K562 (cell line): ENCODE measurements at places on chromosomes 5 and 9. TPM values are rescaled to one million over a fixed set of nuclear protein-coding genes. Genes with fewer than 3 reads are reported as not detected.

DNA sequence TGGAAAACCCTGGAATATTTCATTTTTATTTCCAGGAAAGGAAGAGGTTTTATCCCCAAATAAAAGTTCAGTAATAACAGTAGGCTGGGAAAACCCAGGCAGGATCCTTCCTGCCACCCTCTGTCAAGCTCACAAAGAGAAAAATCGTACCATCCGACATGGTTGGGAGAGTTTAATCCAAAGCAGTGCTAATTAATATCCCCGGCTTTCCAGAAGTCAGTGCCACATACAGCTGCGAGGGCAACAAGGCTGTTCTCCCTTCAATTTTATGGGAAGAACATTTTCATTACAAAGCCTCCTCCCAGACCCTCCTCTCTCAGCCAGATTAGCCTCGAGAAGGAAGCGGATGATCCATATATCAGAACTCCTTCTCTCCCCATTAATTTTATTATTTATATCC lies 95.5 kb downstream of the PAX5 start:
- DNase-seq = no peak

DNA sequence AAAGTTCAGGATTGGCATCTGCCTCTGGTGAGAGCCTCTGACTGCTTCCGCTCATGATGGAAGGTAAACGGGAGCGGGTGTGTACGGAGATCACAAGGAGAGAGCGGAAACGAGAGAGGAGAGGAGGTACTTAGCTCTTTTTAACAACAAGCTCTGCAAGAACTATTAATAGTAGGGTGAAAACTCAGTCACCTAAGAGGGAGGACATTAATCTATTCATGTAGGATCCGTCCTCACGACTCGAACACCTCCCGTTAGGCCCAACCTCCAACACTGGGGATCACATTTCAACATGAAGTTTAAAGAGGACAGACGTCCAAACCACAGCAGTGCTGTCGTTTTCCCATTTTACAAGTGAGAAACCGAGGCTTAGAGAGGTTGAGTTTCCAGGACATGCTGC lies 173.7 kb downstream of the SLC28A3 start:
- DNase-seq = no peak

DNA sequence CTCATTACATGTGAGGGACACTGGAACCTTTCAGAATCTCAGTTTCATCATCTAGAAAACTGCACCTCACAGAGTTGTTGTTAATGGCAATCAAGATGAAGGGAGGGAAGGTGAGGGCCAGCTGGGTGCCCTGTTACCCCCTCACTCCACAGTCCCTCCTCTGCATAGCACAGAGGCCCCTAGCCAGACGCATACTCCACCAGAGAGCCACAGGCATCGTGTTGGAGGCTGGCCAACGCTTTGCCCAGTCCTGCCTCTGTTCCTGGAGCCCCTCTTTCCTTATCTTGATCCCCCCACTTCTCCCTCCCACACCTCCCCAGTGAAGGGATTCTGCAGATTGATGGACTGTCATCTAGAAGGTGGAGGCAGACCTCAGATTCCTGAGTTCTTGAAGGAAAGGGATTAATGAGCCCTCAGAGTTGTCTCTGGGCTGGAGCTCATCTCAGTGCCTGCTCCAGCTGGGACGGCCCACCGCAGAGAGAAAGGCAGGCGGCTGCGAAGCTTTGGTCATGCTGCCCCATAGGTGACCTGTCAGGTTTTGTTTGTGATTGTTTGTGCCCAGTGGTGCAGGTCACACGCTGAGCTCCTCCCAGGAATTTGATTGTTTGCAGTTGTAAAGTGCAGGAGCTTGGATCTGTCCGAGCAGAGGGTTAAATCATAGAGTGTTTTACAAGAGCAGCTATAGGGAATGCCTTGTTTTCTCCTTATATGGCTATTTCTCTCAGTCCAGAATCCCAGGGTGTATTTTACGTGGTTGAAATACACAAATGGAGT lies 487.3 kb downstream of the CCDC171 start:
- DNase-seq = no peak

- DNase-seq = no peak
Observed at GRCh38 chr5:176590035-176590717, 19.8 kb downstream of the GPRIN1 start.

GRCh38 chr5:124148574-124148973 lies 597.9 kb downstream of the ZNF608 start:
- DNase-seq = no peak

Gene EIF4E1B
- polyA plus RNA-seq = not detected in 2 replicates

GRCh38 chr9:70672161-70672649 lies 257.7 kb upstream of the KLF9 start:
- no peak for DNase-seq

GRCh38 chr9:33158843-33159776 lies 8.0 kb downstream of the B4GALT1 start:
- no peak for DNase-seq

DNA sequence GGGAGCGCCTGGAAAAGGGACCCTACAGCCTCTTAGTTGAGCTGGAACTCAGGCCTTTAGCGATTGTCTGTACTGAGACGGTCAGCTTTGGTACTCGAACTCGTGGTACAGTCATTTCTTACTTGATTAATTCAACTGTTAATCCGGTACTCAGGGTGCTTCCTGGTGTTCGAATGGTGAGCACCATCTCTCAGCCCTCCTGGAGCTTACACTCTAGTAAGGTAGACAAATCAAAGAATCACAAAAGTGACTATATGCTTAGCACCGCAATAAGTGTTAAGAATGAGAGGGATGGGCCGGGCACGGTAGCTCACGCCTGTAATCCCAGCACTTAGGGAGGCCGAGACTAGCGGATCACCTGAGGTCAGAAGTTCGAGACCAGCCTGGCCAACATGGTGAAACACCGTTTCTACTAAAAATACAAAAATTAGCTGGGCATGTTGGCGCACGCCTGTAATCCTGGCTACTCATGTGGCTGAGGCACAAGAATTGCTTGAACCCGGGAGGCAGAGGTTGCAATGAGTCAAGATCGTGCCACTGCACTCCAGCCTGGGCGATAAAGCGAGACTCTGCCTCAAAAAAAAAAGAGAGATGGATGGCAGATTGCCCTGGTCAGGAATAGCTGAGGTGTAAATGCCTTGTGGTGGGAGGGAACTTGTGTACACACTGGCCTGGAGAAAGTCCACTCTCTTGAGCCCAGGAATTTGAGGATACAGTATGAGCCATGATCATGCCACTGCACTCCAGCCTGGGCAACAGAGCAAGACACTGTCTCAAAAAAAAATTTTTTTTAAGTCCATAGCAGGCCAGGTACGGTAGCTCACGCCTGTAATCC lies 981 bp downstream of the TCOF1 start:
- no peak for DNase-seq

- DNase-seq = no peak
Observed at GRCh38 chr9:103355000-103355399, 359.9 kb downstream of the CYLC2 start.

- DNase-seq = no peak
Observed at GRCh38 chr9:110947491-110948044, 90.7 kb downstream of the LPAR1 start.

Gene MCC
- 0.04 and 0.05 TPM in 2 replicates for polyA plus RNA-seq

Gene FABP6
- 0.33 and 0.78 TPM in 2 replicates for polyA plus RNA-seq

DNA sequence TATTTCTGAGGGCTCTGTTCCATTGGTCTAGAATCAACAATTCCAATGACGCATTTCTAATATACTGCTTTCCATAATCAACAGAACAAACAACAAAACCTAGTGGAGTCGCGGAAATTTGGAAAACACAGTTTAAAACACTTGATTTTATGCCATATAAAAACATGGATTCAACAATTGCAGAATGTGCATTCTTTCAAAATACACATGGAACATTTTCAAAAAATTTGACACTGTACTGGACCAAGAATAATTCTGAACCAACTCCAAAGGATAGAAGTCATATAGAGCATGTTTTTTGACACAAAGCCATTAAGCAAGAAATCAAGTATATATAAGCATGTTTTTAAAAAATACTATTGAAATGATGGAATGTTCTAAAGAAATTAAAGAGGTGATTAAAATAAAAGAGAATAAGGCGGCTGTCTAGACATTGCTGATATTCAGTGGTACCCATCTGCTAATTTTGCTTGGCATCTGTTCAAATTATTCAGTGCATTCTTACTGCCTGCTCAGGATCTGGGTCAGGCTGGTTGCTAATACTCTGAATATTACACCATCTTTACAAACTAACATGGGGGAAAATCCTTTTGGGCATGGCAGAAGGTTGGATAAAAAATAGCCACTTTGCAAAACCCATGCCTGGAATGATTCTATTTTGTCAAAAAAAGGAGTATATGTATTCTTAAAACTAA lies 221.3 kb downstream of the NPR3 start:
- no peak for DNase-seq

DNA sequence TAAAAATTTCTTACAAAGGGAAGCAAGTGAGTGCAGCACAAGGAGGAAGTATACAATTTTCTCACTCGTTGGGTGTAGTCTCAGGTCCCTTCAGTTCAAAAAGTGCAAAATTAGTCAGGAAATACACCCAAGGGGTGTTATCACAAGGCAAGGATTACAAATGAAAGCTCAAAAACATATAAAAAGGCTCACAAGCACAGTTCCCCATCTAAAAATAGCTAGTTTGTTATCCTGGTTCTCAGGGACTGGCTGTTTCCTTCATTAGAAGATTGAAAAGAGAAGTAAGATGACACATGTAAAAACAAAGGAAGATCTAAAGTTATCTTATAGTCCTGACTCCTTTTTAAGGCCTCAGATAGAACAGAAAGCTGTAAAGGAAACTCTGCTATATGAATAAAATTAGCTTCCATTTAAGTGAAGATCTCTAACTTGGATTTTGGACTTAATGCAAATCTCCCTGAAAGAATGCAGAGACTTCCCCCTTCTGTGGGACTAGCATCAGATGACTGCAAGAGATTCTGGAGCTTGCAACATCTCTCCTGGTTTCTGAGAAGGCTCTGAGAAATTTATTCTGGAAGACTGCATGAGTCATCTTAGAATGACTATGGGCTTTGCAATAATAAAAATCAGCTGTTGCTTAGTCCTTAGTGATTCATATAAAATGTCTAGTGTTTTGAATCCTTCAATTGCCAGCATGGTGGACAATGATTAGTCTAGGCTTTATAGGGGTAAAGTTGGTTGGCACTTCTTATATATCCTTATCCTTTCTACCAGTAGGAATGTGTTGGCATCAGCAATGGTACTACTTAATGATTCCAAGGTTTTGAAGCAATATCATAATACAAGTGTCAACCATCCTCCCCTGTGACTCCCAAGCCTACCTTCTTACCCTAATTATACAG lies 25.4 kb downstream of the DAB2 start:
- DNase-seq = peak; percentile 45

Gene PDLIM7
- 115 and 119 TPM in 2 replicates for polyA plus RNA-seq

- DNase-seq = peak; percentile 8
Observed at GRCh38 chr5:90161414-90161813, 248.1 kb downstream of the CETN3 start.

DNA sequence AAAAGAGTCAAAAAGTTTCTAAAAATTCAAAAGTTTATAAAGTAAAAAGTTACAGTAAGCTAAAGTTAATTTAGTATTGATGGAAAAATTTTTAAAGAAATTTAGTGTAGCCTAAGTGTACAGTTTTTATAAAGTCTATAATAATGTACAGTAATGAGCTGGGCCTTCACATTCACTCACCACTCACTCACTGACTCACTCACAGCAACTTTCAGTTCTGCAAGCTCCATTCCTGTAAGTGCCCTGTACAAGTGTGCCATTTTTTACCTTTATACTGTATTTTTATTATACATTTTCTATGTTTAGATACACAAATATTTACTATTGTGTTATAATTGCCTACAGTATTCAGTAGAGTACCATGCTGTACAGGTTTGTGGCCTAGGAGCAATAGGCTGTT lies 239.5 kb upstream of the MAP3K1 start:
- DNase-seq = no peak

Gene RELL2
- 33.8 and 36.0 TPM in 2 replicates for polyA plus RNA-seq

- DNase-seq = no peak
Observed at GRCh38 chr5:82365744-82366228, 87.6 kb upstream of the RPS23 start.

DNA sequence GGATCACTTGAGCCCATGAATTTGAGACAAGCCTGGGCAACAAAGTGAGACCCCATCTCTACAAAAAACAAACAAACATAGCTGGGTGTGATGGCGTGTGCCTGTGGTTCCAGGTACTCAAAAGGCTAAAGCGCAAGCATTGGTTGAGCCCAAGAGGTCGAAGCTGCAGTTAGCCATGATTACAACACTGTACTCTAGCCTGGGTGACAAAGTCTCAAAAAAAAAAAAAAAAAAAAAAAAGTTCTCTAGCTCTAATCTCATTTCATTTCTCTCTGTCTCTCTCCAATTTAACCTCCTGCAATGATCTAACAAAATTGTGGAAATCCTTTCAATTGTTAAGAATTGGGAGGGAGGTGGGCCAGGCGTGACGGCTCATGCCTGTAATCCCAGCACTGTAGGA lies 33.3 kb downstream of the LPAR1 start:
- no peak for DNase-seq

GRCh38 chr5:179906795-179907555 lies 722 bp downstream of the TBC1D9B start:
- DNase-seq = peak; percentile 27

Gene FGD3
- polyA plus RNA-seq = 0.52 and 0.67 TPM in 2 replicates

DNA sequence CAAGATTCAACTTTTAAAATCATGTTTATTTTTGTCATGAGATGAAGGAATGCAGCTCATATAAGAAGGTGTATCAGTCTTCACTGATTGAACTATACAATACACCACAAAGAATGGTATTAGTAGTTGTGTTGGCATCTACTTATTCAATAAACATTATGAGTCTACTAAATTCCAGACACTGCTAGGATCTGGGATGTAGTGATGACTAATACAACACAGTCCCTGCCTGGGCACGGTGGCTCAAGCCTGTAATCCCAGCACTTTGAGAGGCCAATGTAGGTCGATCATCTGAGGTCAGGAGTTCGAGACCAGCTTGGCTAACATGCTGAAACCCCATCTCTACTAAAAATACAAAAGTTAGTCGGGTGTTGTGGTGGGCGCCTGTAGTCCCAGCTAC lies 171.4 kb upstream of the NFIB start:
- no peak for DNase-seq

Gene SLIT3
- not detected in 2 replicates for polyA plus RNA-seq

DNA sequence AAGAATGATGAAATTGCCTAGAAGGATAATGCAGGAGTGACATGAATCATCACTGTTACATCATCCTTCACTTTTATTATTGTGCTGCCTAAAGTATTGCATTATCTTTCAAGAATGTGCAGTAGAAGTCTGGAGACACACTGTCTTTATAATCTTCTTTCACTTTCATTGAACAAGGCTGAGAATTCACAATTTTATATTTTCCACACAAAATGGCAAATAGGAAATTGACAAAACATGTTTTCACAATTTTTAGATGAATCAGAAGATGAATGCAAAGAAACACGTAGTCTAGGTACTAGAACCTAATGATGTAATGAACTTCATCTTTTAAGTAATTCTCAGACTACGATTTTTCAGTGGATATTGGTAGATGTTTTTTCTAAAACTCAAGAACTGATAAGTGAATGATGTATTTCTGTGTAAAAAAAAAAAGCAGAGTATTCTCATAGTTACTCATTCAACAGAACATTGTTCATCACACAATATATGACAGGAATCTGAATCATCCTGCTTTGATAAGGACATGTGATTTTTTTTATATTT lies 131.5 kb upstream of the GRHPR start:
- no peak for DNase-seq

Gene ISCA1
- 20.0 and 24.8 TPM in 2 replicates for polyA plus RNA-seq
